Progenitor cell of endocrine pancreas (in vitro differentiated cells): ENCODE measurements at places on chromosomes 4 and X.

DNA sequence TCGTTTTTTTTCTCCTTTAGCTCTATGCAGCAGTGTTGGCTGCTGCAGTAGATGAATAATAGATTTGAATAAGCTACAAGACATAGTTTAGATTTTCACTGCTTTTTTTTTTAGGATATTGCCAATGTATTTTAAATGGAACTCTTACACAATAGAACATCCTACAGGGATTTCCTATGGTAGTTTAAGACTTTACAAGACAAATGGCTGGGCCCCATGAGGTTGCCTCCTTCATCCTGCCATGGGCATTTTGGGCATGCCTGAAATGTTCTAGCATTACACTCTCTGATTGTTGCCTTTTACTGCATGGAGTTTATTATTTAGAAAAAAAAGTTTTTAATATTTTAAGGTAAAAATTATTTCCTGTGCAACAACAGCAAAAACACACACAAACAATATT lies 74.5 kb downstream of the MID1 start:
- no peak overlapping the region for H3K27ac ChIP-seq
- no peaks in the 10 kb centered on the region for H3K27me3 ChIP-seq
- no peaks in the 10 kb centered on the region for H3K4me1 ChIP-seq
- no peak for DNase-seq
- H3K4me3 ChIP-seq = no peak overlapping the region
- peaks cover 2% of the 10 kb centered on the region for H3K36me3 ChIP-seq

GRCh38 chr4:10455133-10455532 lies 2.1 kb downstream of the ZNF518B start:
- no peak for DNase-seq
- peaks cover 46% of the 10 kb centered on the region for H3K36me3 ChIP-seq
- peak overlapping the region; percentile 37 for H3K4me3 ChIP-seq
- H3K4me1 ChIP-seq = peaks cover 2% of the 10 kb centered on the region

DNA sequence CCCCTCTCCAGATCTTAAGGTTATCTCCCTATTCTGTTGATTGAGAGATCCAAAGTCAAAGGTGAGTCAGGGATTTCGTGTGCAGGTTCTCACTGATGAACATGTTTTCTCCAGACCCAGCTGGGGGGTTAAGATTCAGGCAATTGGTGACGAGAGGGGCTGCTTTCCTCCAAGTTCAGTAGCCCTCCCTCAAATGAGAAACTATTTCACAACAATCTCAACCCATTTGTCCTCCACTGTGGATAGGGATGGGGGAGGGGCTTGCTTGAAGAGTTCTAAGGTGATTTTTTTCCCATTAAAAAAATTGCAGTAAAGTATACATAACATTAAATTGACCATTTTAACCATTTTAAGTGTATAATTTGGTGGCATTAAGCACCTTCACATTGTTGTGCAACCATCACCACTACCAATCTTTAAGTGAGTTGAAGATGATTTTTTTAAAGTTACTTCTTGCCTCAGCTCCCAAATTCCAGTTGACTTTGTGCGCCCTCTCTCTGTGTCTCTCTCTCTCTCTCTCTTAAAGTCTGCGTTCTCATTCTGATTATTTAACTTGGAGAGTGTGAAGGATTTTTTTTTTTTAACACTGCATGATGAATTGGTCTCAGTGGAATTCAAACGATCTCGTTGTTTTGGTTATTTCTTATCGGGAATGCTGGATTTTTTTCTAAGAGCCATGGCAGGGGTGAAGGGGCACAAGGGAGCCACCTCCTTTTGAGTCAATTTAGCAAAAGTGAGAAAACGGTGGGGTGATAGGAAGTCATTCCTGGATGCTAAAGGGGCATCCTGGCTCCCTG lies 175.9 kb downstream of the SHROOM3 start:
- H3K4me3 ChIP-seq = peak overlapping the region; percentile 44
- no peaks in the 10 kb centered on the region for H3K27me3 ChIP-seq
- DNase-seq = no peak
- peaks cover 2% of the 10 kb centered on the region for H3K36me3 ChIP-seq
- H3K27ac ChIP-seq = peak overlapping the region; percentile 89

- no peaks in the 10 kb centered on the region for H3K27me3 ChIP-seq
- no peak overlapping the region for H3K27ac ChIP-seq
- peaks cover 6% of the 10 kb centered on the region for H3K4me1 ChIP-seq
- no peak for DNase-seq
- H3K4me3 ChIP-seq = no peak overlapping the region
Observed at GRCh38 chr4:36138220-36138619, 106.1 kb downstream of the ARAP2 start.

GRCh38 chr4:2935762-2936743 lies 27.2 kb downstream of the NOP14 start:
- DNase-seq = no peak
- peak overlapping the region; percentile 67 for H3K27ac ChIP-seq

- peaks cover 19% of the 10 kb centered on the region for H3K4me1 ChIP-seq
- no peak overlapping the region for H3K4me3 ChIP-seq
Observed at GRCh38 chr4:159142241-159142640, 39.4 kb downstream of the RAPGEF2 start.
